Activated CD4-positive, alpha-beta T cell treated with anti-CD3 and anti-CD28 coated beads for 1 hour (primary cell): ENCODE measurements at places on chromosomes 4 and X.

DNA sequence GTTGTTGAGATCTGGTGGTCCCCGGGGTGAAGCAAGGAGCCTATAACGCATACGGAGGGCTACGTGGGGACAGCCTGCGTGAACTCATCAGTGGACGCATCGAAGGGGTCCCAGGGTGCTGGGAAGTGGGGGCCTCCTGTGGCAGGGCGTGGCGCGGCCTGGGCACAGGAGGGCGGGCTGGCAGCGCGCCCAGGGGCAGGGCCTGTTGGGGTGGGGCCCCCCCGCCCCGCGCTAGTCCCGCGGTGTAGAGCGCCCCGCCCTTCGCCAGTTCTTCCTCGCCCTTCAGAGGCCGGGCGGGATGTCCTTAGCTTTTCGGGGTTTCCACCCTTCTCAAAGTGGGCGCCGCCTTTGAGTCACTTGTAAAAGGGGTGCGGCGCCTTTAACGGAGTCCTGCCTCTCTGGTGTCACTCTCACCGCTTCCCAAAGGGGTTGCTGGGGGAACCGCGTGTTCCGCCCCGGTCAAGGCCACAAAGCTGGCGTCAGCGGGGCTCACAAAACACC lies 632 bp downstream of the PLP2 start:
- peak; percentile 47 for DNase-seq

GRCh38 chr4:39976945-39977488 lies 694 bp downstream of the PDS5A start:
- DNase-seq = peak; percentile 32

DNA sequence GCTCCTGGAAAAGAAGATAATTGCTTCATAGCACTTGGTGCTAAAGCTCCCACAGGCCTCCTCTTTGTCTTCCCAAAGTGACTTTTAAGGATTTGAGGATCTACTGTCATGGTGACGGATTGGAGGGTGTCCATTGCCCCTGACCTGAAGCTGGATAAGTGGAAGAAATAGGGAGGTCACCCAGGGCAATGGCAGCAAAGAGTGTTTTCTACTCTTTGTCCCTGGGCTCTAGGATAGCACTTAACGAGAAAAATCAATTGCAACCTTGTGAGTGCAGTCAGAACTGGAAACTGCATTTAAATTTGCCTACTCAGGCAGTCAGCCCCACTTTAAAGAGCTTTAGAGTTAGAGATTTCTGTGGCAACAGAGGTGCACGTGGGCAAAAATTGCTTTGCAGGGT lies 43.7 kb upstream of the XK start:
- no peak for DNase-seq

- DNase-seq = no peak
Observed at GRCh38 chr4:128310266-128310697, 22.7 kb upstream of the PGRMC2 start.

DNA sequence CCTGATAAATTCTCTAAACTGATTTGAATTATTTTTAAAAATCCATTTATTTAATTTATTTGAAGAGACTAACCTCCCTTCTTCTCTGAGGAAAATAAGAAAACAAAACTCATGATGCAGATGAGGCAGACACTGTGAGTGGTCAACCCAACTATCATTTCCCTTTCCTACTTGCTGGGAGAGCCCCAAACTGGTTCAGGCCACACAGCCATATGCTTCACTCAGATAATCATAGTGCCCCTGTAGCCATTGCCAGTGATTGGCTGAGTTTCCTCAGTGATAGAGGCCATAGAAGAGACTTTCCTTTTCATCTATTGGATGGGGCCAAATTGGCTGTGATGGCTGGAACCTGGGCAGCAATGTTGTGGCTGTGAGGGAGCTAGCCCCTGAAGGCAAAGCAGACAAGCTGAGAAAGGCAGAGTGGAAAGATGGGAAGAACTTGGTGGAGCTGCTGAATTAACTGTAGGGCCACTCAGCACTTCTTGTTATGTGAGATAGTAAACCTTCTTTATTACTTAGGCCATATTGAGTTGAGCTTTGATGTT lies 49.8 kb downstream of the RAB33B start:
- no peak for DNase-seq

GRCh38 chrX:16113978-16114565 lies 9.3 kb upstream of the GRPR start:
- DNase-seq = no peak

DNA sequence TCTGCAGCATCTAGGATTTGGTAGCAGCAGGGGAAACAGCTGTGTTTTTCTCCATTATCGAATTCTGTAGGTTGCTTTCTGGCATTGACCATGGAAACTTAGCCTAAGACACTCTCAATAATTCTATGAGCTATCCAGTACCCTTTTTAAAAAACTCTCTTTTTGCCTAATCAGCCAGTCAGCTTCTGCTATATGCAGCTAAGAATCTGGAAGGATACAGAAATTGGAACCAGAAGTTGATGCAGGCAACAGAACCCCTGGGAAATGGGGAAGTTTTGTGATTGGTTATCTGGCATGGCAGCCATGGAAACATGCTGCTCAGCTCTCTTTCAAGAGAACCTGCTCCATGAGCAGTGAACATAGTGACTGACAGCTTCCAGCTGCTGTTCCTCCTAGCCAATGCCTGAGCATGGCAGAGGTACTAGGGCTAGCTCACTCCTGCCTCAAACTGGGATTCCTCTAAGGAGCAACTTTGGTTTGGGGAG lies 417.6 kb upstream of the MAOA start:
- no peak for DNase-seq

DNA sequence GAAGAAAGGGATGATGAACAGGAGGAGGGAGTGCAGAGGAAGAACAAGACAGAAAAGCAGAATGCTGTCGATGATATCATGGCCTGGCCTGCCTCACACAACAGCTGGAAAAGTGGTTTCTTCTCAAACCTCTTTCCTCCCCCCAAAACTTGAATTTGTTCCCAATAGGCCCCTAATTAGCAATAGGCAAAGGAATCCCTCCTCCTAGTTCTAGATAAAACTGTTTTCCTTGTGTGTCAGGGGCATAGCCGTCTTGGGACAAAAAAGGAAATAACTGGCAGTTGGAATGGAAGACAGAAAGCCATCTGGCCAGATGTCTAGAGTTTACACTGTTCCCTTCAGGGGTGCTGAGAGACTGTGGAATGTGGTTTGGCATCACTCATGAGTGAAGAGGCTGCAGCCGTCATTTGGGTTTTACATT lies 177.8 kb upstream of the C1QTNF7 start:
- no peak for DNase-seq

DNA sequence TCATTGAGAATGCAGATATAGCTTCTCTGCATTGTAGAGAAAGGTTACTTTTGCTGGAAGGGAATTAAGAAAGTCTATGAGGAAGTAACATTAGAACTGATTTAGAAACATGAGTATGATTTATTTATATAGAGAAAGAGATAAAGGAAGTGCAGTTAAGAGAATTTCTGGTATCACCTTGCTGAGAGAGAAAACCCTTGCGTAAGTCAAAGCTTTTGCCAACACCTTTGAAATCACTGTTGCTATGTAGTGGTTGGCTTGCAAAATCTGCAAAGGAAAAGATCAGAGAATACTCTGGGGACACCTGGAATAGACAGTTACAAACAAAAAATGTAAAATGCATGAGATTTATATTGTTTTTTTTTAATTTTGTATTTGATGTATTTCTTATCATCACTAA lies 137.3 kb upstream of the RXFP1 start:
- no peak for DNase-seq

- DNase-seq = no peak
Observed at GRCh38 chr4:72449705-72450104, 119.3 kb downstream of the ADAMTS3 start.

GRCh38 chrX:97616883-97617530 lies 733.3 kb downstream of the RPA4 start:
- DNase-seq = no peak

GRCh38 chrX:23844502-23845138 lies 61.6 kb downstream of the SAT1 start:
- DNase-seq = no peak

GRCh38 chrX:68365341-68365740 lies 68.0 kb downstream of the OPHN1 start:
- DNase-seq = no peak

DNA sequence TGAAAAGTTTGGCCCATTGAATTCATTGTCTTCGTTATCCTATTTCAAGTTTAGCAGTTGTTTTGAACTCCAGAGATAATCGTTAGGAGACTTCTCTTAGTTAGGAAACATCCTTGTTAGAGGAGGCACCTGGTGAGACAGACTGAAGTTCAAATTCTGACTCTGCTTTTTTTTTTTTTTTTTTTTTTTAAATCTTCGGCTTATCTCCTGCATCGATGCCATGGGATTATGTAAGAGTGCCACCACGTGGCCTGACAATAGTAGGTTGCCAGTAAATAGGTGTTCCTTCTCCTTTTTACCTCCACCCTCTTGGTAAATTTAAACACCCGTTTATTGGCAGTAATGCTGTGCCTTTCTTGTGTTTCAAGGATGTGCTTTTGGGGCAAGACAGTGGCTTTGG lies 149.3 kb downstream of the SOWAHB start:
- DNase-seq = no peak

- no peak for DNase-seq
Observed at GRCh38 chrX:21398426-21398825, 24.2 kb downstream of the CNKSR2 start.

DNA sequence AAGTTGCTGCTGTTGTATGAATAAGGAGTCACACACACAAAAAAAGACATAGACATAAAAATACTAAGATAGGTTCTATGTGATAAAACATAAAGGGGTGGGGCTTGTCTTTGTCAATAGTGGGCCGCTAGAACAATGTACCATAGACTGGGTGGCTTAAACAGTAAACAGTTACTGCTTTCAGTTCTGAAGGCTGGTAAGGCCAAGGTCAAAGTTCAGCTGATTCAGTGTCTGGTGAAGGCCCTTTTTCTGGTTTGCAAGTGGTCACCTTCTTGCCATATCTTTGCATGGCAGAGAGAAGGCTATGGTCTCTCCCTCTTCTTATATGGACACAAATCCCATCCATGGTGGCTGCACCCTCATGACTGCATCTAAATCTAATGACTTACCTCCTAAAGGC lies 1980.7 kb downstream of the PCDH7 start:
- DNase-seq = no peak

DNA sequence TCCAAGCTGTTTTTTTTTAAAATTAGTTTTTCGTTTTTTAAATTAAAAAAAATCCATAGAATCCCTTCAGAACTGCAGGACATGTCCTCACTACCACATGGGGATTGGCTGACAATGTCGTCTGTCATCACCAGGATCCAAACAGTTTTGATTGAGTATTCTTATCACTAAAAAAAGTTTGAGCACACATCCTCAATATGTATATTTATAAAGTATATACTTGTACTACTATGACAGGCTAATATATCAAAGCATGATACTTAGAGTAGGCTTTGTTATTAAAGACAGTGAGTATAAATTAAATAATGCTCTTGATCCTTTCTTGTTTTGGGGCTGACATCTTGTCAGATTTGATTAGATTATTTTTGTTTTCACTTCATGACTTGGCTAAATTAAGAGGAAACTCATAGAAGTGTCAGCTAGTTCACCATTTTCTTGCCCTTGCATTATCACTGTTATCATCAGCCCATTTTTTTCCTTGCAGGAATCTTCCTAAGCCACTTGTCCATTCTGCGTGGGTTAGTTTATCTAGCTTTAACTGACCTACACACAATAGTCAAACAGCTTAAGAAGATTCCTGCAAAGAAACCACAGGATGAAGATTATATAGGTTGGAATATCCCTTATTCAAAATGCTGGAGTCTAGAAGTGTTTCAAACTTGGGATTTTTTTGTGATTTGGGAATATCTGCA lies 92.8 kb downstream of the AMMECR1 start:
- DNase-seq = no peak

DNA sequence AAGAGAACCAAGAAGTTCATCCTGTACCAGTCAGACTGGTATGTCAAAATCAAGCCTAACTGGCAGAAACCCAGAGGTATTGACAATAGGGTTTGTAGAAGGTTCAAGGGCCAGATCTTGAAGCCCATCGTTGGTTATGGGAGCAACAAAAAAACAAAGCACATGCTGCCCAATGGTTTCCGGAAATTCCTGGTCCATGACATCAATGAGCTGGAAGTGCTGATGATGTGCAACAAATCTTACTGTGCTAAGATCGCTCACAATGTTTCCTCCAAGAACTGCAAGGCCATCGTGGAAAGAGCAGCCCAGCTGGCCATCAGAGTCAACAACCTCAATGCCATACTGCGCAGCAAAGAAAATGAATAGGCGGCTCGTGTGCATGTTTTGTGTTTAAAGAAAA lies 172.7 kb upstream of the MED14 start:
- no peak for DNase-seq

GRCh38 chr4:158996669-158997074 lies 106.2 kb upstream of the RAPGEF2 start:
- no peak for DNase-seq

- DNase-seq = no peak
Observed at GRCh38 chr4:79048878-79049277, 109.6 kb upstream of the PAQR3 start.

DNA sequence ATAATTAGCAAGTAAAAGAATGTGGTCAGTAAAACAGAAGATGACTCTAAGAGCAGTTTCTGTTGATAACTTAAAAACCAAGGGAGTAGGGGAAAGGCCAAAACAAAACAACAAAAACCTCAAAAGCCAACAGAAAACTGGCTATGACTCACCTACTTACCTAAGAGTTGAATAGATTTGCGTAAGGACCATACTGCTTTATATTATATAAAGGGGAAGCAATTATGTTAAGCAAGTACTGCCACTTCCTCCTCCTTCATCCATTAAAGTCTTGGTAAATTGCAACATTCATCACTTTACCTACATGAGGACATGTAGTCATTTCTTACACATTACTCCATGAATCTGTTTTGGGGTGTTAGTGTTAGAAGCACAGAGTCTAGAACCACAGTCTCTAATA lies 85.9 kb upstream of the FAM47A start:
- no peak for DNase-seq

DNA sequence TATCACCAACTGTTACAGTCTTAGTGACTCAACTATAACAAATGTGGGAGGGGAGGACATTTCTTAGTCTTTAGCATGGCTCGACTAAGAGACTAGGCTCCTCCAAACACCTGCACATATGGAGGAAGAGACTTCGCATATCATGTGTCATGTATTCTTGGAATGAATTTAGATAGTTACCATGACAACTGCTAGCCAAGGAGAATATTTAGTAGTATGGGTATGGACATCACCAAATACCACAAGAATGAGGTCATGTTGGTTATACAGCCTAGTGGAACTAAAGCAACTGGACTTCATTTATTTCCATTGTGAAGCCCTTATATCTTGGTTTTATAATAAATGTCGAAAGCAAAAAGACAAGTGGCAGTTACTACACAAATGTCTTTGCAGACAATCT lies 512.3 kb downstream of the CFAP47 start:
- DNase-seq = no peak

- no peak for DNase-seq
Observed at GRCh38 chrX:107669885-107670628, 41.7 kb downstream of the PRPS1 start.

GRCh38 chr4:74527049-74527448 lies 82.1 kb downstream of the AREG start:
- DNase-seq = no peak

DNA sequence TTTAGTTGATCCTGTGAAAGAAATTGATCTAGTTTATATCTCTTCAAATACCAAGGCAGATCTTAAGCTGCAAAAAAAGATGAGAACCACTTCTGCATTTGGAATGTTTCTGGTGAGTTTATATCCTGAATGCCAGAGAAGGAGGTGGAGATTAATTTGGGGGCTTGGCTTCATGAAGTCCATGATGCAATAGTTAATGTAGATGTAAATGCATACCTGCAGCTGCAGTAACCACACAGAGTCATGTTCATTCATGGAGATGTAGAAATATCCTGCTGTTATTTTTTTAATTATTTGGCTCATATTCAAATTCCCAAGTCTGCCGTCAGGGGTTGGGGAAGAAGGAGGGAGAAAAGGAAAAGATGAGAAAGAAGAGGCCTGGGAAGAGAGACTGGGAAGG lies at the start of gene SULT1E1:
TSS of gene SULT1E1 (minus strand) at position 94 of the 400 bp plus-strand sequence. CDS start 2,501 bp downstream, outside the sequence.
- no peak for DNase-seq
